ENCODE measurements at places on chromosomes 6 and 20. TPM values are rescaled to one million over a fixed set of nuclear protein-coding genes. Genes with fewer than 3 reads are reported as not detected.

The MOG gene
- total RNA-seq, result not detected

The LYRM4 gene
- total RNA-seq, result 13.5 TPM

The MYT1 gene
- total RNA-seq, result not detected

The TRIM40 gene
- not detected for total RNA-seq

The TMEM170B gene
- 2.9 TPM for total RNA-seq

The ARMH2 gene
- total RNA-seq, result not detected

The EPHA7 gene
- total RNA-seq, result 0.39 TPM

The PLCB4 gene
- total RNA-seq, result 1.5 TPM

The ZSCAN23 gene
- total RNA-seq, result 6.6 TPM

The ZBP1 gene
- not detected for total RNA-seq

The FERMT1 gene
- total RNA-seq, result 17.3 TPM

The NFS1 gene
- total RNA-seq, result 45.2 TPM

The GSTA2 gene
- not detected for total RNA-seq

The FOXS1 gene
- total RNA-seq, result not detected

The GINS1 gene
- total RNA-seq, result 17.0 TPM

The MAP7 gene
- total RNA-seq, result 0.37 TPM

The GCLC gene
- total RNA-seq, result 8.5 TPM

The ADGRF1 gene
- total RNA-seq, result not detected

The ANGPT4 gene
- total RNA-seq, result not detected

The COL10A1 gene
- 6.6 TPM for total RNA-seq

The FNDC11 gene
- total RNA-seq, result 0.37 TPM

The BPIFB4 gene
- total RNA-seq, result not detected

The VEGFA gene
- total RNA-seq, result 133 TPM

The CEP250 gene
- total RNA-seq, result 14.7 TPM

The SRPK1 gene
- total RNA-seq, result 77.4 TPM

The SLC35F1 gene
- not detected for total RNA-seq

The OPRL1 gene
- total RNA-seq, result 0.37 TPM

The BPI gene
- not detected for total RNA-seq

The RIMS1 gene
- total RNA-seq, result not detected

The RPS21 gene
- total RNA-seq, result 347 TPM

The PPP1R16B gene
- not detected for total RNA-seq

The C6orf163 gene
- total RNA-seq, result 2.9 TPM

The DYNLT2 gene
- 0.98 TPM for total RNA-seq

The NDUFAF4 gene
- total RNA-seq, result 14.3 TPM

The DEFB126 gene
- not detected for total RNA-seq

The AVP gene
- total RNA-seq, result not detected

The ARMC12 gene
- total RNA-seq, result 0.20 TPM

The RBM38 gene
- total RNA-seq, result 7.4 TPM

The SYTL3 gene
- total RNA-seq, result 0.37 TPM

The TINAG gene
- not detected for total RNA-seq

All from subcutaneous preadipocyte (primary cell).